Upper lobe of right lung (tissue), 1 donor: ENCODE measurements at places on chromosomes 2 and 18. TPM values are rescaled to one million over a fixed set of nuclear protein-coding genes. Genes with fewer than 3 reads are reported as not detected.

The ATP6V1C2 gene
- total RNA-seq: not detected

The STPG4 gene
- total RNA-seq: not detected

The PROM2 gene
- total RNA-seq: 6.0 TPM

GRCh38 chr2:101766871-101767739 is 69.6 kb downstream of the MAP4K4 start:
- H3K36me3 ChIP-seq: no peaks in the 10 kb centered on the region
- H3K4me1 ChIP-seq: peaks cover 81% of the 10 kb centered on the region

GRCh38 chr18:74219056-74219455 is 70.7 kb downstream of the TIMM21 start:
- no peaks in the 10 kb centered on the region for H3K27me3 ChIP-seq
- H3K4me1 ChIP-seq: no peaks in the 10 kb centered on the region
- H3K36me3 ChIP-seq: no peaks in the 10 kb centered on the region
